GOT3 (cell line): ENCODE measurements at places on chromosomes 16 and 17.

DNA sequence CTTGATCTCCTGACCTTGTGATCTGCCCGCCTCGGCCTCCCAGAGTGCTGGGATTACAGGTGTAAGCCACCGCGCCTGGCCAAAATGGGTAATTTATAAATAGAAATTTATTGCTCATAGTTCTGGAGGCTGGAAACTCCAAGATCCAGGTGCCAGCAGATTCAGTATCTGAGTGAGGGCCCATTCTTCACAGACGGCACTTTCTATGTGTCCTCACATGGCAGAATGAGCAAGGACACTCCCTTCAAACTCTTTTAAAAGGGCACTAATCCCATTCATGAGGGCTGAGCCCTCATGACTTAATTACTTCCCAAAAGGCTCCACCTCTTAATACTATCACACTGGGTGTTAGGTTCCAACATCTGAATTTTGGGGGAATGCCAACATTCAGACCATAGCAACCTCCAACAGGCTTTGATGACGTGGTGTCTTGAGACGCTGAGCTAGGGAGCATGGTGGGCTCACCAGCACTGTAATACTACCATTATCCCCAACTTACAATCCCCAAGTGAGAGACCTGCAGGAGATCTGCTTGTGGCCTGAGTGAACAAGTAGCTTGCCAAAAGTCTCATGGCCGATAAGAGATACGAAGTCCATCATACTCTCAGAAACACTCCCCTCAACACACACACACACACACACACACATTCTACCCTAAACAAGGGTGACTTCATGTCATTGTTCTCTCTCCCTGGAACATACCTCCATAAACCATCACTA lies 8.5 kb downstream of the CMTM4 start:
- DNase-seq = no peak

GRCh38 chr17:80817861-80818260 lies 173.8 kb upstream of the CHMP6 start:
- no peak for DNase-seq

DNA sequence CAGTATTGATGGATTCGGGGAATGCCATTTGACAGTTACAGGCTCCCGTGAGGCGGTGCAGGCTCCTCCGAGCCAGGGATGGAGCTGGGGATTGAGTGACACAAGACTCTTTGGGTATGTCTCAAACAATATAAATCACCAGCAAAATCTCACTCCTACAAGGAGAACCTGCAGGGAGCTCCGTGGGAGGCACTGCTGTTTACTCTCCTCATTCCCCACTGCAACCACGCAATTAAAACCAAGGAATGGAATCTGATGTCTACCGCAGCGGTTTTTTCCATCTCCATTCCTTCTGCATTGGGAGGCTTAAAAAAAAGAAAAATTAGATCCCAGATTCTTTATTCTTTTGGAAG lies 157.9 kb downstream of the WWOX start:
- DNase-seq = no peak

- no peak for DNase-seq
Measured at GRCh38 chr16:29146266-29146665, 161.4 kb downstream of the LAT start.

DNA sequence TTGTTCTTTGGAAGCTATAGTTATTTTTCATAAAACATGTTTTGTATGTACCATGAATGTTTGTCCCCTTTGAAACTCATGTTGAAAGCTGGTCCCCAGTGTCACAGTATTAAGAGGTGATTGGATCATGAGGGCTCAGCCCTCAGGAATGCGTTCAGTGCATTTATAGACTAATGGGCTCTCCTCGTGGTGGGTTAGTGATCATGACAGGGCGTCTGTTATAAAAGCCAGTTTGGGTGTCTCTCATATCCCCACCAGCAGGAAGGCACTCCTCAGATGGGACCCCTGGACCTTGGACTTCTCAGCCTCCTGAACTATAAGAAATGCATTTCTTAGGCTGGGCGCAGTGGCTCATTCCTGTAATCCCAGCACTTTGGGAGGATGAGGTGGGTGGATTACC lies 10.4 kb downstream of the BANP start:
- no peak for DNase-seq

GRCh38 chr16:85502357-85502756 lies 110.8 kb upstream of the GSE1 start:
- no peak for DNase-seq

- DNase-seq = no peak
Measured at GRCh38 chr16:88442383-88442726, 10.7 kb upstream of the ZFPM1 start.

DNA sequence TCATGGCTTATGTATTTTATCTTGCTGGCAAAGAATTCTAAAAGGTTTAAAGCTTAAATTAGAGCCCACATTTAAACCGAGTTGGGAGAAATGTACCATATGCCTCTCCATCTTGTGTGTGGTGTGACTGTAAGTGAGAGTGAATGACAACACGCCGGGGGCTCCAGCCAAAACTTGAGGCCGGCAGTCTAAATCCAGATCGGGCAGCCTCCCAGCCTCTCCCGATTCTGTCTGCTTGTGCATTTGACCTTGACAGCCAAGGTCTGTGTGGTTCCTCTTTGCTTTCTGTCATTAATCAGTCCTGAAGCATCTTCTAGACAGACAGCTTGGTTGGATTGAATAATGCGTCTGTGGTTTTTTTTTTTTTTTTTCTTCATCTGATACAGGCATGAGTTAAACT lies 1093.2 kb upstream of the EEF2KMT start:
- DNase-seq = no peak

GRCh38 chr17:43900858-43901754 lies 6.2 kb downstream of the MPP2 start:
- no peak for DNase-seq

GRCh38 chr17:79678091-79678735 lies 52.5 kb upstream of the ENPP7 start:
- DNase-seq = no peak

- no peak for DNase-seq
Measured at GRCh38 chr17:74814453-74814852, 38.3 kb upstream of the NAT9 start.

- DNase-seq = peak; percentile 37
Measured at GRCh38 chr17:18217412-18218015, 7.9 kb upstream of the LLGL1 start.

DNA sequence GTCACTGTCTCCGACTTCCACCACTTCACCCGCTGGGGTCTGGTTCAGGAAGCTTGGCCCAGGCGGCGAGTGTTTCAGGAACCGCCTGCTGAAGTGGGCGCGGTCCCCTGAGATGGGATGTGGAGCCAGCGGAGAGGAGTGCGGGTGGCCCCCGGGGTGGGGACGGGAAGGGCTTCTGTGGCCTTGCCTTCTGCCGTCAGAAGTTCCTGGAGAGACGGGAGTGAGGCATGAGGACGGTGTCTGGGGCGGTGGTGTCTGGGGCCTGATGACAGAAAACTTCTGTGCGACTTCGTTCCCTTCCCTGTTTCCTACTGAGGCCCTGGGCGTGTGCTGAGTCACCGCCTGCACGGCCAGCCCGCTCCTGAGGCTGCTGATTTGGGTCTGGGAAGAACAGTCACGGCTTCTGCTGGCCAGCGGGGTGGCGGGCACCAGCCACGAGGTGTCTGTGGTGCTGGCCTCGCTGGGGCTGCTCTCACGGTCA lies 12.3 kb upstream of the NLRC3 start:
- no peak for DNase-seq

- no peak for DNase-seq
Measured at GRCh38 chr17:31269036-31269577, 27.9 kb downstream of the OMG start.

DNA sequence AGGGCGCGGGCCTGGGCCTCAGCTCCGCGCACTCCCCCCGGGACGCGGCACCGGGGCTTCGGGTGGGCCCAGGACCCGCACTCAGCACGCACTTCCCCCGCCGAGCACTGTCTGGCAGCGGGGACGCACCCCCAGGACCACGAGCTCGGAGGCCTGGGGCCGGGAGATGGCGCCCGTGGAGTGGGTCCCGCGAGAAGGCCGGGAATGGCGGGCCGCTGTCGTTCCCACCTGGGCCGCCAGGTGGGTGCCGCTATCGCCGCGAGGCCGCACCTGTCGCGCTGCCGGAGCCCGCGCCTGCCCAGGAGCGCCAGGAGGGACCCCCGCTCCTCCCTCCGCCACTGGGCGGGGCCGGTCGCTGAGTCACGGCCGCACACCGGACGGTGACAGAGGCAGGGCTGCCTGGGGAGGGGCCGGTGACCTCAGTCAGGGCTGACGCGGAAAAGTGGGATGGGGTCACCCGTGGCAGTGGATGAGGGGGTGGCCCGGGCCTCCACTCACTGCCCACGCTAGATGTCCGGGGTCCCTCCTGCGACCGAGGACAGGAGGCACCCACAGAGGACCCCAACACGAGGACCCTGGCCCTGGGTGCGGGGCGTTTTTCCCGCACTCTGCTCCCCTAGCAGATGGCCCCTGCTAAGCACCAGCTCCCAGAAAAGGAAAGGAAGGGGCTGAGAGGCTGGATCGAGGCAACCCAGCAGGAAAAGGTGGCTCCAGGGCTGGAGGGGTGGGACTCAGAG lies 6.9 kb upstream of the ACTG1 start:
- DNase-seq = no peak

DNA sequence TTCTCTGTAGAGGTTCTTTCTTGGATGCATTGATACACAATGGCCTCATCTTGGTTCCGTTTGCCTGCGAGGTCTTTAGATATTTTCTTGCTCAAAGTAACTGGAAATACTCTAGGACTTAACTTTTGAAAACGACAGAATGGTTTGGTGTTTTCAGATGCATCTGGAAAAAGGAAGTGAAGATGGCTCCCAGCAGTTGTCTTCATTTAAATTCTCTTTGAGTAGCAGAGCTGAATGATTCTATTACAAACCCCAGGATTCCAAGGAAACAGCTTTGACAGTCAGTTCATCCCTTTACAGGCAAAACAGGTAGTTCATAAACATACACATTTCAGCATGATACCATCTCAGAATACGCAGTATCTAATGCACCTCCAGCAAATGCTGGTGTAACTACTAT lies 54.8 kb downstream of the PSMD12 start:
- DNase-seq = no peak

DNA sequence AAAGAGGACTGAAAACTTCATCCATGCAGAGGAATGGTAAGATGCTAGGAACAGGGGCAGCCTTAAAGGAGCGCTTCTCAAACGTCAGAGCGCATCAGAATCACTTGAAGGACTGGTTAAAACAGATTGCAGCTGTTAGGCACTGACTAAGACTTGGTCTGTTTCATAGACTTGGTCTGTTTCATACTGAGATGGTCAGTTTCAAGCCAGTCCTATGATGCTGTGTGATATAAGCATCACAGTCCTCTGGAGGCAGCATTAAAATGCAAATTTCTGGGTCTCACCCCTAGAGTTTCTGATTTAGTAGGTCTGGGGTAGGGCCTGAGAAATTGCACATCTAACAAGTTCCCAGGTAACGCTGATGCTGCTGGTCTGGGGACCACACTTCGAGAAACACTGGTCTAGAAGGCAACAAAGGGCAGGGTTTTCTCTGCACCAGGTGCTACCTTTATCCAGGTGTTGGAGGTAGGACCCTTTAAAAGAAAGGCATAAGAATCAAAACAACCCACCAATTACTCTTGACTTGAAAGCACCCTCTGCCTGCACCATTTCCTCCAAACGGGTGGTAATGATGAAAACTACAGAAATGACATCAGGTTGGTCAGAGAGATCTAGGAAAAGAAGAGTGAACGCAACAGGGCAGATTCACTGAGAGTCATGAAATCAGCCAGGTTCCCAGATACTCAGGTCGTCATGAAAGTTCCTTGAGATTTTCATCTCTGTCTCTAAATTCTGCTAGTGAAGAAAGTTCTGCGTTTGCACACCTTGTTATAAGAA lies 95.0 kb upstream of the RCVRN start:
- no peak for DNase-seq

- DNase-seq = no peak
Measured at GRCh38 chr17:53655591-53655990, 167.1 kb upstream of the KIF2B start.

DNA sequence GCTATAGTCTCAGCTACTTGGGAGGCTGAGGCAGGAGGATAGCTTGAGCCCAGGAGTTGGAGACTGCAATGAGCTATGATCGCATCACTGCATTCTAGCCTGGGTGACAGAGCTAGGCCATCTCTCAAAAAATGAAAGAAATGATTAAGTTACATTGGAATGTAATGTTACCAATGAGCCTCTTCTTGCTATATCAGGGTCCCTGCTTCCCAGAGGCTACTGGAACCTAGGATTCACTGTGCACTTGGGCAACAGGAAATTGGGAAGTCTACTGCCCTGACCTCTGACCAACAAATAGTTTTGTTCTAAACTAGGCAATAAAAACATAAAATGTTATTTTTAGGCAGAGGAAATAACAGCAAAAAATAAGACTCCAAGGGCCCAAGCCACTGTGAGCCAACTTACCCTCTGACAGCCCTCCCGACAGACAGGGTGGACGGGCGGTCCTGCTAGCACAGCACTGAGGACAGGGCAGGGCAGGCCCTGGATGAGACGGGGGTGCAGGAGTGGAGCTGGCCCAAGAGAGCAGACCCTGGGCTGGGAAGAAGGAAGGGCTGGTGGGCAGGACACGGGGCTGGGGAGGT lies 27.5 kb downstream of the NSMCE1 start:
- DNase-seq = no peak

DNA sequence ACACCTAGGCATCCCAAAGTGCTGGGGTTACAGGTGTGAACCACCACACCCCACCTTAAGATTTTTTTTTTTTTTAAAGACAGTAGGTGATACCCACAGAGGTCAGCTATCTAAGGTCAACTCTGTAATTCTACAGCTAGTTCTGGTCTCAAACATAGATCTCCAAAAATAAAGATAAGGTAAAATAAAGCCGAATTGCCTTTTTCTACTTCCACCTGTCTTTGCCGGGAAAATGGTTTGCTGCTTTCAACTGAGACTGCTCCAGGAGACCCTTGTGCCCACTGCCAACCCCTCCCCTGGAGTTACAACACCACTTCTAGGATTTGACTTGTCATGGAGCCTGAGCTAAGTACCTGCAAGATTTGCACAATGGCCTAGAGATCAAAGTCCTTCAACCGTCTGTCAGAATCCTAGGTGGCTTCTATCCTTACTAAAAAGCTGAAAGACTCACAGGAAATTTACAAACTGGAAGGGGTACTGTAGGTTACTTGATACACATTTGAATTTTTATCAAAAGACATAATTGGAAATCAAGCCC lies 4.7 kb upstream of the CNOT1 start:
- DNase-seq = no peak
